Right cardiac atrium (tissue), 5 donors: ENCODE measurements at places on chromosomes 16 and 17. TPM values are rescaled to one million over a fixed set of nuclear protein-coding genes. Genes with fewer than 3 reads are reported as not detected.
A peak's percentile ranks its signal among the peaks of the same experiment; 100 is the strongest.

The NPIPA3 gene
- total RNA-seq = 2.3 TPM

The KRTAP4-5 gene
- not detected for total RNA-seq

The DYNLL2 gene
- total RNA-seq = 69.3 TPM

The KRTAP1-5 gene
- total RNA-seq = not detected

The RBBP6 gene
- total RNA-seq = 33.8 TPM

The ANKRD40CL gene
- not detected for total RNA-seq

DNA sequence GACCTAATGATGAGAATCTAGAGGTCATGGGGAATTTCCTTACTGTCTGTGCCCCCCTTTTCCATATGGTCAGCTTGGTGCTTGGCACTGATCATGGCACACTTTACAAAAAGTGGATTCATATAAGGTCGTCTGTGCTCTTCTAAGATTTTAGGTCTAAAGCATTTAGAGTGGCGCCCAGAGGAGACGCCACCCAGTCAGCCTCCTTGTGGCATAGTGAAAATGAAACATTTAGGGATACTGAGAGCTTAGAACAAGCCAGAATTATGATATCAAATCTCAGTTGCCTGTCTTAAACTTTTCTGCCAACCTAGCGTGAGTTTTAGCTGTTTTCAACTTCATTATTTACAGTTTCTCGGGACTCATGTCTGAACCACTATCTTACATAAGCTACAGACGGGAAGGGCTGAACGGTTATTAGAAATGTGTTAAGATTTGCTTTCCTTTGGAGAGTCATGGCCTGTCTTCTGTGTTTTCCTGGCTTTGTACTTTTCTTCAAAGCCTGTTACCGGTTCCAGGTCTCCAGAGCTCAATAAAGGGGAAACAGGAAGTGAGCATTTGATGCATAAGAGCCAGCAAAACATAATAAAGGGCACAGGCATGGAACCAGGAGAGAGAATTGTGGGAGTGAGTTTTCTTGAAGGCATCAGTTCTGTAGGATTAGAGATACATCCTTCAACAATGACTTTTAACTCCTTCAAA is 13.7 kb downstream of the ZNRF1 start:
- DNase-seq = no peak

GRCh38 chr17:39676198-39676819 is 8.1 kb downstream of the PNMT start:
- peak; percentile 76 for DNase-seq

DNA sequence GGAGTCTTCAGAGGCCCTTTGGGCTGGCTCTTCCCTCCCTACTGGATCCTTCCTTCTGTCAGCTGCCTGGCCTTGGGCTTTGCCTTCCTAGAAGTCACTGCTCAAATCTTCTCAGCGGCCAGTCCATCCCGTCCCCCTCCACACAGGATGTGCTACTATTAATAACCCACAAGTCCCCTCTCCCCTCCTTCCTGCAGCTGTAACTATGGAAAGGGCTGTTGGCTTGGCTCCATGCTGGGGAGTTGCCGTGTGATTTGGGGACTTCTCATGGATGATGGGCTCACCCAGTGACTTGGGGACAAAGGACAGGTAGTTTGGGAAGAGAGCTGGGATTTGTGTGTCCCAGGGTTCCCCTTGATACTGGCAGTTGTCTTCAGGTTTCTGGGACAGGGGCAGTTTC is 19.4 kb downstream of the TMEM94 start:
- peak; percentile 71 for DNase-seq

GRCh38 chr16:86322283-86322682 is 188.0 kb upstream of the FOXF1 start:
- DNase-seq = no peak

DNA sequence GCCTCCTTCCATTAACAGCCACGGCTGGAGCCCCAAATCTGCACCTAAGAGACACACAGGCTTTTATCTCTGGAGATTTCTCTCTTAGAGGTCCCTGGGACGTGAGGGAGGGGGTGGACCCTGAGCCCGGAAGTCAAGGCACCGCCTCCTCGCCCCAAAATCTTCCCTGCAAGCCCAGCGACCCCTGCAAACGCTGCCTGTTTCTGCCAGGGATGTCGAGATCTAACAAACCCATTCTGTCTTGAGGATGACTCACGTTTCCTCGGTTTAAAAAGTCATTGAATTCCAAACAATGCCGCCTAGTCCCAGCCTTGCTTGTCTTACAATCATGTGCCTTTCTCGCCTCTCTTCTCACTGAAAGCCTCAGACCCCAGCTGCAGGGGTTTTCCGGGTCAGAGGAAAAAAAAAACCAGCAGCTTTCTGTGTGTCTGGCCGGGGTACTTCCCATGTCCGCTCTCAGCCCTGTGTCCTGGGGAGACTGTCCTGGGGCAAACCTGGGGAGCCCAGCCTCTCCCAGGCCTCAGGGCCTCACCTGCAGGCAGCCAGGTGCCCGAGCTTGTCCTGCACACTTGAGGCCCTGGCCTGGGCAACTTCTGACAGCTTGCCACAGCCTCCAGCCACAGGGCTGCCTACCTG is 15.4 kb downstream of the ARL2BP start:
- no peak for DNase-seq

DNA sequence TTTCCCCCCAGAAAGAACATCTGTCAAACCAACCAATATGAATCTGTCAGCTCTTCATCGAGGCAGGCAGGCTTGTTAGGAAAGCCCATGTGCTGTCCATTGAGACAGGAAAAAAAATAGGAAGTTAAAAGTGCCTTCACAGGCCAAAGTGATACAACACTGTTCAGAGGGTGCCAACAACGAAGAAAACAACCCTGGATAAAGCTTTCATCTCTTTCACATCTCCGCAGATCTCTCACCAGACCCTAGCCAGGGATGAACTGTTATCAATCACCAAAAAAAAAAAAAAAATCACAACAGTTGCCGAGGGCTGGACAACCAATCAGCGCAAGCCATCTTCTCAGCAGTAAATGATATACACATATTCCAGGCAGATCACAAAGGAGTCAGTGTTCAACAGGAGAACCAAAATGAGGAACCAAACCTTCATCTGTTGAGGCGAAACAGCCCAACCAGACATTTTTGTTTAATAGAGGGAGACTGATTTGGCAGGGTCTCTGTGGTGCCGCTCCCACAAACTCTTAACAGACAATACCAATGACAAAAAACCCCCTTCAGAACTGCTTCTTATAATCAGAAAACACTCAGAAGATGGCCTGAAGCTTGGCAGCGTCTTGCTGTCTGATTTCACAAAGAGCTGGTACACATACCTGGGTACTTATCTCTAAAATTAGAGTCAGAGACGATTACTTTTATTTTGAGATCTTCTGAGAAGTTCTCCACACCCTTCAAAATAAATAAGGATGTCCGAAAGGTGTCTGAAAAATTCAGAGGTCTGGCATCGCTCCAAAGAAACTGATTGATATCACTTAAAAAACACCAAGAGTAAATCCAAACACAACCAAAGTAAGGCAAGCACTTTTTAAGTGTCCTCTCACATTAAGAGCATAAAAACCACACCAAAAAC is 1.8 kb downstream of the MAP3K14 start:
- no peak for DNase-seq

GRCh38 chr17:18248300-18248731 is 10.2 kb downstream of the FLII start:
- DNase-seq = peak; percentile 63

DNA sequence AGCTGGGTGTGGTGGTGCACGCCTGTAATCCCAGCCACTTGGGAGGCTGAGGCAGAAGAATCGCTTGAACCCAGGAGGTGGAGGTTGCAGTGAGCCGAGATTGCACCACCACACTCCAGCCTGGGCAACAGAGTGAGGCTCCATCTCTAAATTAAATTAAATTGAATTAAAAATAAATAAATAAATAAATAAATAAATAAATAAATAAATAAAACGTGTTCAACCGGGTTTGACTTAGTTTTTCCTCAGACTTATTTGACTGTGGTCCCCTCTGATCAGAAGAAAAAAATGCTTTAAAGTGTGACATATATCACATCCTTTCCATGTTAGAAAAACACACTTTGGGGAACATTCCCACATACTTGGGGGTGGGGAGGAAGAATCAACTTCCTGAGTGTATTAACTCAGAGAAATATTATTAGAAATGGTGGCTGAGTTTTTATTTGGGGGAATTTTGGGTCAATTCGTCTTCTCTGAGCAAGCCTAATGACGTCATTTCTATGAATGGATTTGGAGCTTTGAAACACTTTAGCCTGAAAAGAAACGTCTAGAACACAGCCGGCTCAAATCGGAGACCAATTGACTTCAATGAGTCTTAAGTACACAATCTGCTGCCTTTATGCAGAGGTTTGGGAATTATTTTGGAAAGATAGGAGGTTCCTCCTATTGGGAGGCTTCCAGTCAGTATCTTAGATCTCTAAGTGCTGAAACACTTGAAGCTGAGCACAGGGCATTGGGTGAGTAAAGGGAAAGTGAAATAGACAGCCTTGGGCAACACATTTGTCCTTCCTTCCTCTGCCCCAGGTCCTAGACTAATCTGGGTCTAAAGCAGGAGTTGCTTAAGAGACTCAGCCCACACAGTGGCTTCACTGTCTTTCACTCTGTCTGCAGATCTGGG is 132.6 kb downstream of the PITPNC1 start:
- DNase-seq = no peak

DNA sequence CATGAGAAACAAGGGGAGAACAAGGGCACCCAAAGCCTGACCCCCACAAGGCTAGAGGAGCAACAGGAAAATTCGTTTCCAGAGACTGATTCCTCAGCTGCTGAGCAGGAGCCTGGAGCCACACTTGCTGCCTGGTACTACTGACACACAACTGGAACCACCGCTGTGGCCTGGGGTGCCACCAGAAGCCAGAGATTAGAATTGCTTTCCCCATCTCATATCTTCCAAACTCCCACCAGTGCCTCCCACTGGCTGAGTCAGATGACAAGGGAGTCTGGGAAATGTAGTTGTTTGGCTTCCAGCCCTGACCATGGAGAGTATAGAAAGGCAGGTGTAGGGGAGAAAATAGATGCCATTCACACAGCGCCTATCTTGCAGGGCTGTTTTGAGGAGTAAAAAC is 4.1 kb upstream of the TMEM11 start:
- no peak for DNase-seq

GRCh38 chr17:5078106-5079028 is at the start of gene ZFP3:
Gene ZFP3 (plus strand): TSS chr17:5078467. CDS start chr17:5091505, 13,038 bp downstream.
- DNase-seq = peak; percentile 95

- no peak for DNase-seq
These were observed 369.2 kb downstream of the CDH13 start for GRCh38 chr16:82995924-82996441.

DNA sequence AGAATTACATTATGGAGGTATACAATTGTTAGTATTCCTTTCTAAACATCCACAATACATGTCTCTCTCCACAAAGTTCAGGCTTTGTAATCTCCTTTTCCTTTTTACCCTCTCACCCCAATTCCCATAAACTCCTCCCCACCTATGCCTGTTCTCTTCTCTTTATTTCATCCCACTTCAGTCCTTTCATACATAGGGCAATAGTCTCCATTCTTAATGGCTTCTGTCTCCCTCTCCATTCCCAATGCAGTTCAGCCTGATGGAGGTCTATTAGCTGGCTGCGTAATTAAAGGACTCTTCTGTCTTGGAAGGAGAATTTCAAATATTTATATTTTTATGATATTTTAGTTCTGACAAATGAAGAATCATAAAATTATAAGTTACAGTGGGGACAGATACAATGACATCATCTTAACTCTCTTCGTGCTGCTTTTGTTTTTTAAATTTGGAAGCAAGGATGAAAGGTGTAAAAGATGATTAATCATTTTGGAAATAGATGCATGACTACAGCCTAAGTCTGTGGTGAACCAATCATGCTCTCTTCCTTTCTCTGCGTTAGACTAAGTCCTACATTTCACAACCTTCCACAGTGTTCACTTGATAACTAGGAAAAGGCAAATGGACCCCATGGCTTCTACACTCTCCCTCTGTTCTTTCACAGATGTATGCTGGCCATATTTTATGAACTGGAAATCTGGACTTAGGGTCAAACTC is 11.2 kb upstream of the FAM20A start:
- DNase-seq = no peak

DNA sequence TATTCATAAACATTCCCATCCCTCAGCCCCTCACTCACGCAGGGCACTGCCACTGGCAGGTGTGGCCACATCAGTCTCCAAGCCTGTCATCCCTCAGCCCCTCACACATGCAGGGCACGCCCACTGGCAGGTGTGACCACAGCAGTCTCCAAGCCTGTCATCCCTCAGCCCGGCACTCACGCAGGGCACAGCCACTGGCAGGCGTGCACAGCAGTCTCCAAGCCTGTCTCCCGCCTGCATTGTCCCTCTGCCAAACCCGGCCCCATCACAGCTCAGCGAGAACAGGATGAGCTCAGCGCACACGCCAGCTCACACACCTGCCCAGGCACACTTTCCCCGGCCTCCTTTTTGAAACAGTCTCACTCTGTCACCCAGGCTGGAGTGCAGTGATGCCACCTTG is 11.4 kb upstream of the KREMEN2 start:
- DNase-seq = peak; percentile 80

- no peak for DNase-seq
These were observed 61.6 kb downstream of the MRTFB start for GRCh38 chr16:14132696-14133048.
